ENCODE measurements at places on chromosomes 3 and 15. TPM values are rescaled to one million over a fixed set of nuclear protein-coding genes. Genes with fewer than 3 reads are reported as not detected.
A peak's percentile ranks its signal among the peaks of the same experiment; 100 is the strongest.

- no peaks in the 10 kb centered on the region for H3K36me3 ChIP-seq
- H3K27ac ChIP-seq, result no peak overlapping the region
- no peak overlapping the region for H3K4me3 ChIP-seq
- H3K4me1 ChIP-seq, result no peaks in the 10 kb centered on the region
Observed at GRCh38 chr15:62928242-62928999, 114.1 kb upstream of the TPM1 start.

DNA sequence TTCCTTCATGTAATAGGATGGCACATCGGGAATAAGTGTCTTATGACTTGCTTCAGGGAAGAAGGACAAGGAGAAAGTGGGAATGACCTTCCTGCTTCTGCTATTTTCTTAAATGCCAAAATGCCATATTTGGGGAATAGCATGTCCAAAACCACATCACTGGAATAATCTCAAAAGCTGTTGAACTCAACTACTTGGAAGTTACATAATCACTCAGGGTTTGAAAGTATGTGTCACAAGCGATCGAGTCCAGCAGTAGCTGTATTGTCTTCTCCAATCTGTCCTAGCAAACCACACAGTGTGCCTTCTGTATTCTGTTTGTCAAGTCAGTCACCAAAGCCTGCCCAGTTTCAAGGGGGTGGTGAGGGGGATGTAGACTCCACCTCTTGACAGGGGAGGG lies 58.3 kb upstream of the GADL1 start:
- no peaks in the 10 kb centered on the region for H3K36me3 ChIP-seq
- no peak overlapping the region for H3K27ac ChIP-seq
- DNase-seq, result no peak

Gene GOLGA6L7
- polyA plus RNA-seq, result 1.5 TPM

Gene KCNMB3
- polyA plus RNA-seq, result 6.3 TPM

Gene TMC3
- polyA plus RNA-seq, result 1.9 TPM

GRCh38 chr3:108473711-108474110 lies 36.7 kb downstream of the MYH15 start:
- no peaks in the 10 kb centered on the region for H3K27me3 ChIP-seq
- no peak overlapping the region for H3K27ac ChIP-seq
- no peak overlapping the region for H3K4me3 ChIP-seq
- DNase-seq, result no peak

GRCh38 chr3:178492491-178492890 lies 43.7 kb upstream of the KCNMB2 start:
- no peak overlapping the region for H3K4me3 ChIP-seq
- H3K4me1 ChIP-seq, result no peaks in the 10 kb centered on the region
- H3K27ac ChIP-seq, result no peak overlapping the region

Gene ARL14
- polyA plus RNA-seq, result not detected

- no peaks in the 10 kb centered on the region for H3K27me3 ChIP-seq
- no peak overlapping the region for H3K27ac ChIP-seq
- no peak overlapping the region for H3K4me3 ChIP-seq
- peaks cover 14% of the 10 kb centered on the region for H3K4me1 ChIP-seq
Observed at GRCh38 chr15:99507504-99508310, 58.1 kb upstream of the MEF2A start.

- H3K27ac ChIP-seq, result no peak overlapping the region
- no peak for DNase-seq
- peaks cover 4% of the 10 kb centered on the region for H3K4me1 ChIP-seq
- H3K4me3 ChIP-seq, result no peak overlapping the region
Observed at GRCh38 chr3:30890907-30891306, 3.6 kb downstream of the GADL1 start.

- H3K4me3 ChIP-seq, result no peak overlapping the region
- no peaks in the 10 kb centered on the region for H3K27me3 ChIP-seq
- no peak overlapping the region for H3K27ac ChIP-seq
Observed at GRCh38 chr3:28799084-28799483, 450.5 kb upstream of the AZI2 start.

- peaks cover 9% of the 10 kb centered on the region for H3K4me1 ChIP-seq
- H3K36me3 ChIP-seq, result no peaks in the 10 kb centered on the region
- H3K4me3 ChIP-seq, result no peak overlapping the region
Observed at GRCh38 chr15:31153531-31153930, 52.0 kb upstream of the TRPM1 start.

DNA sequence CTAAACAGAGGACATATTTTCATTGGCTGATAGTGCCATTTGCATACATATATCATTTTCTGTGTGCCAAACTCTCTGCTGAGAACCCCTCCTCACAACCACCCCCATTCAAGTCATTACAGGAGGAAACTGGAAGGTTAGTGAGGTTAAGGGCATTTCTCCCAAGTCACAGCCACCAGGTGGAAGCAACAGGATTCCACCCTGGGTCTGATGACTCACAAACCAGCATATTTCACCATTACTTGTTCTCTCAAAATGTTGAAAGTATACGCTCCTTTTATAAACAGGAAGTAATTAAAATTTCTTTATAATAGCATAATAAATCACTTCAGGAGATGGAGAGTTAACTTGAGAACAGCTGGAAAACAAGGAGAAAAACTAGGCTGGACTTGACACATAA lies 398.6 kb upstream of the WNT5A start:
- H3K27me3 ChIP-seq, result no peaks in the 10 kb centered on the region
- H3K27ac ChIP-seq, result no peak overlapping the region
- no peaks in the 10 kb centered on the region for H3K36me3 ChIP-seq
- no peak for DNase-seq
- no peaks in the 10 kb centered on the region for H3K4me1 ChIP-seq

GRCh38 chr3:179297971-179298725 lies 24.7 kb upstream of the ZNF639 start:
- no peaks in the 10 kb centered on the region for H3K27me3 ChIP-seq
- H3K4me1 ChIP-seq, result no peaks in the 10 kb centered on the region
- H3K4me3 ChIP-seq, result no peak overlapping the region
- H3K36me3 ChIP-seq, result no peaks in the 10 kb centered on the region
- no peak for DNase-seq
- no peak overlapping the region for H3K27ac ChIP-seq

Gene PAK6
- polyA plus RNA-seq, result 25.7 TPM

Gene CHAC1
- polyA plus RNA-seq, result 17.7 TPM

Gene CFAP100
- 14.6 TPM for polyA plus RNA-seq

GRCh38 chr15:98442379-98442833 lies 205.9 kb upstream of the IGF1R start:
- H3K27me3 ChIP-seq, result no peaks in the 10 kb centered on the region
- H3K36me3 ChIP-seq, result no peaks in the 10 kb centered on the region
- H3K4me1 ChIP-seq, result peaks cover 3% of the 10 kb centered on the region
- no peak overlapping the region for H3K4me3 ChIP-seq
- peak; percentile 91 for DNase-seq
- no peak overlapping the region for H3K27ac ChIP-seq

- peak overlapping the region; percentile 78 for H3K27ac ChIP-seq
- peaks cover 50% of the 10 kb centered on the region for H3K36me3 ChIP-seq
- H3K27me3 ChIP-seq, result no peaks in the 10 kb centered on the region
- DNase-seq, result no peak
- H3K4me1 ChIP-seq, result peaks cover 43% of the 10 kb centered on the region
Observed at GRCh38 chr15:73983211-73983727, 8.8 kb downstream of the STOML1 start.

Gene CHL1
- 219 TPM for polyA plus RNA-seq

- H3K27me3 ChIP-seq, result no peaks in the 10 kb centered on the region
- H3K4me3 ChIP-seq, result no peak overlapping the region
- H3K4me1 ChIP-seq, result no peaks in the 10 kb centered on the region
- no peak overlapping the region for H3K27ac ChIP-seq
Observed at GRCh38 chr15:63677778-63678177, 80.6 kb downstream of the FBXL22 start.

Gene UTS2B
- 3.0 TPM for polyA plus RNA-seq

DNA sequence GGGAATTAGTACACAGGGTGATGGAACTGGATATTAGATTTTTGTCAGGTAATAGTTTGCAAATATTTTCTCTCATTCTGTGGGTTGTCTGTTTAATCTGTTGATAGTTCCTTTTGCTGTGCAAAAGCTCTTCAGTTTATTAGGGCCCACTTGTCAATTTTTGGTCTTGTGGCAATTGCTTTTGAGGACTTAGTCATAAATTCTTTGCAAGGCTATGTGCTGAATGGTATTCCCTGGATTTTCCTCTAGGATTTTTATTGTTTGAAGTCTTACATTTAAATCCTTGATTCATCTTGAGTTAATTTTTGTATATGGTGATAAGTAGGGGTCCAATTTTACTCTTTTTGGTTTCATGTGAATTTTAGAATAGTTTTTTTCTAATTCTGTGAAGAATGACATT lies 111.3 kb downstream of the ARRDC4 start:
- no peaks in the 10 kb centered on the region for H3K27me3 ChIP-seq
- no peak overlapping the region for H3K27ac ChIP-seq
- no peak for DNase-seq
- H3K36me3 ChIP-seq, result no peaks in the 10 kb centered on the region
- H3K4me3 ChIP-seq, result no peak overlapping the region

- H3K27ac ChIP-seq, result no peak overlapping the region
- H3K4me1 ChIP-seq, result no peaks in the 10 kb centered on the region
- no peak overlapping the region for H3K4me3 ChIP-seq
- no peak for DNase-seq
- H3K27me3 ChIP-seq, result no peaks in the 10 kb centered on the region
Observed at GRCh38 chr3:78668302-78668701, 1099.5 kb downstream of the ROBO1 start.

DNA sequence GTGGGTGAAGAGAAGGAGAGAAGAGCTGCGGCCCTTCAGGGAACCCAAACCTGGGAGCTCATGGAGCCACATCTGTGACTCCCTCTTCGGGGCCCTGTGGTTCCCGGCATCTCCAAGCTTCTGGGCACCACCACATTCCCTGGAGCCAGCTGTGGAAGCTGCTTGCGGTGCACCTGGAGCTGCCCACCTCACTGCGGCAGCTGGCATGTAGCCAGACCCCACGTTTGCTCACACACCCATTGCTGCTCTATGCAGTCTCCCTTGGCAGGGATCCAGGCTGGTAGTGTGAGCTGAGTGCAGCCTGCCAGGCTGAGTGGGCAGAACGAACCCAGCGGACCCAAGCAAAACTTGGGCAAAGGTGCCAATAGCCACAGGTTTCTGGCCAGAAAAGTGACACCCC lies 16.8 kb upstream of the PLA2G4E start:
- H3K27me3 ChIP-seq, result no peaks in the 10 kb centered on the region
- DNase-seq, result peak; percentile 11
- peaks cover 9% of the 10 kb centered on the region for H3K4me1 ChIP-seq
- H3K27ac ChIP-seq, result no peak overlapping the region

DNA sequence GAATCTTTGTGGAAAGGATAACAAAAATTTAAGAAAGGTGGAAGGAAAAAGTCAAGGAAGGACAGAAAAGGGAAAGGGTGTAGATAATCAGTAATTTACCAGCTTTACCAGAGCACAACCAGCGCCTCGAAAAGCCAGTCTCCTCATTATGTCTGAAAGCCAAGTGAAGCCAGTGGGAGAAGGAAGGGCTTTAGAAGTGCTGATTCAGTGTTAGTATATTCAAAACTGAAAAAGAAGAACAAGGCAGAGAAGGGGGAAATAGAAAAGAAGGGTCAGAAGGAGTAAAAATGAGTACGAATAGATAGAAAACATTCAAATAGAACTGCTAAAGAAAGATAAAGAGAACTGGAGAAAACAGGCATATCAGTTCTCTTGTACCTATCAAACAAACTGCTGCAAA lies 4.1 kb downstream of the PBRM1 start:
- H3K4me1 ChIP-seq, result peaks cover 9% of the 10 kb centered on the region
- H3K27me3 ChIP-seq, result no peaks in the 10 kb centered on the region
- H3K36me3 ChIP-seq, result peaks cover 27% of the 10 kb centered on the region
- H3K4me3 ChIP-seq, result no peak overlapping the region
- no peak overlapping the region for H3K27ac ChIP-seq

DNA sequence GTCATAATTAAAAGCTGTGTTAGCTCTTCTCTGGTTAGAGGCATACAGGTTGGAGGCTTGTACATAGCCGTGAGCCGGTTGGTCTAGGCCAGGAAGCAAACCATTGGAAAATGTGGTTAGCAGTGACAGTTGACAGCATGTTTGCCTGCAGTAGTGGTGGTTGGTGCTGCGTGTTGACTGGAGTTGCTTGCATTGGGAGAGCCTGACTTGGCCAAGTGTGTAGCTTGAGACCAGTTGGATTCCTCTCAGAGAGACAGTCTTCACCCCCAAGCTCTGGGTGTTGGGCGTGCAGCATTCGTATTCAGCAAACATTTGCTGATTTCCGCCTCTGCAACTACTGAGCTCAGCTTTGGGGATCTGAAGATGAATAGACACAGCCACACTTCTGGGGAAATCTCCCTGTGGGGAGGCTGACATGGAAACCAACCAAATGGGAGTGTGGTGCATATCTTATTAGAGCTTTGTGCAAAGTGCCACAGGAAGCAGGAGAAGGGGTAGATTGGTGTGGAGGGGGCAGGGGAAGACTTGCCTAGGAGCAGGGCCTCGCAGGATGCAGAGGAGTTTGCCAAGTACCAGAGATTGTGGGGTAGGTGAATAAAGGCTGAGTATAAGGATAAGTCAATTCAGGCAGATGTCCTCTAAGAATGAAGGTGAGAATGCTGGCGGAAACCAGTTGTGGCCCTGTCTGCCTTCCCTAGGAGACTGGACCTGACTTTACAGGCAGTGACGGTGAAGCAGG lies 83.5 kb downstream of the IGF1R start:
- peaks cover 25% of the 10 kb centered on the region for H3K4me1 ChIP-seq
- H3K27me3 ChIP-seq, result no peaks in the 10 kb centered on the region
- H3K36me3 ChIP-seq, result no peaks in the 10 kb centered on the region
- no peak overlapping the region for H3K4me3 ChIP-seq
- DNase-seq, result no peak

- no peaks in the 10 kb centered on the region for H3K36me3 ChIP-seq
- peak overlapping the region; percentile 49 for H3K27ac ChIP-seq
- no peak for DNase-seq
Observed at GRCh38 chr3:43286841-43287499, 630 bp downstream of the SNRK start.

DNA sequence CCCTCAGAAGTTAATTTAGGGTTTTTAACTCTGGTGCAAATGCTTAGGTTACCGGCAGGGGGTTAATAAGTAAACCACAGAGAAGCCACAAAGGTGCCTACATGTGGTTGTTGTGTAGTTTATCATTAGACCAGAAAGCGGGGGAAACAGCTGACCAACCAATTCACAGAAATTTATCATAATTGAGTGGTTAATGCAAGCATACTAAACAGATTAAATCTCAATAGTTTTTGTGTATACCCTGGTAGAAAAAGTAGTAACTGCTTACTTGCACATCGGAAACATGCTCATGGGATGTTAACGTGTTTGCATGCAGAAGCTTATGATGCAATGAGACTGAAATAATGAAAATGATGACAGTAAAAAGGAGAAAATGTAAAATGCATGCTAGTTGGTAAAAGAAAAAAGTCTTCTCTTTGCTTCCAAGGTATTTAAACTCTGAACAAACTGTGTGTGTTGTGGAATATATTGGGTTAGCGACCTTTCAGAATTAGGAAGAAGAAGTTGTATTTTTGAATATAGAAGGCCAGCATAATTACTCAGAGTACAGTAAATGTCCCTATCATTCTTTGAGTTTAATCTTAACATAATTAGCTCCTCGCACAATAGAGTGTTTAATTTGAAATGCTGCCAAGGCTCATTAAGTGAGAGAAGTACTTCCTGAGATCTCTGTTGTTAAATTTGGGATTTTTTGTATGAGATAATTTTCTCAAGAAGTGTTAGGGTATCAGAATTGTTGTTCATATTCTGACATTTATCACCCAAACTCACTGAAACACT lies 316.2 kb downstream of the PTPRG start:
- DNase-seq, result no peak
- H3K36me3 ChIP-seq, result no peaks in the 10 kb centered on the region
- H3K4me1 ChIP-seq, result no peaks in the 10 kb centered on the region
- no peak overlapping the region for H3K4me3 ChIP-seq
- no peak overlapping the region for H3K27ac ChIP-seq

Gene HACD2
- polyA plus RNA-seq, result 31.4 TPM
